T-helper 2 cell (primary cell): ENCODE measurements at places on chromosomes 7 and 10.
A peak's percentile ranks its signal among the peaks of the same experiment; 100 is the strongest.

- DNase-seq: no peak
These were observed 16.4 kb downstream of the LRRC4 start for GRCh38 chr7:128014811-128015210.

DNA sequence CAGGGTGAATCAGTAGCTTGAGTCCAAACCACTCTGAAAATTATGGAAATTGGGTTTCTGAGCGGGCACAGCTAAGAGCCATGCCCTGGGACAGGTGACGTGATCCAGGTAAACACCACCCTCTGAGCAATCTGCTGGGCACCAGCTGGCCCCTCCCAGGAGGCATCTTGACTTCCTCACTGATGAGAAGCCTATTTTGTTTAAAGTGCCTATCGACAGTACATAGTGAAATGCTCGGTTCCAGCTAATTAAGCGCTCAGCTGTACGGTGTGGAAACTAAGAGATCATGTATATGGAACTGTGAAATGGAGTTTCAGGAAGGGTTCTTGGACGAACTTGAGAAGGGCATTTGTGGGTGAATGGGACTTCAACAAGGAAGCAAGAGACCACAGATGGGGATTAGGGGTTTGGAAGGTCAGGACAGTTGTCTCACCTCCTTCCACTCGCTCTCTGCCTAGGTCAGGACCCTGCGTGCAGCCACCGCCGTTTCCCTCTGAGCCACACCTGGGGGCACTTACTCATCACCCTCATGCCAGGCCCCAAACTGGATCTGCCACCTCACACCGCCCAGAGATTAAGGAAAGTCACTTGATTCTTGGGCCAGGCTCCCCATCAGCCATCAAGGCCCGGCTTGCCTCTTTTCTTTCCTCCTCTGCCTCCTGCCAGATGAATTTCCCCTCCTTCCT lies 3.2 kb downstream of the ITPRIP start:
- no peak for DNase-seq

DNA sequence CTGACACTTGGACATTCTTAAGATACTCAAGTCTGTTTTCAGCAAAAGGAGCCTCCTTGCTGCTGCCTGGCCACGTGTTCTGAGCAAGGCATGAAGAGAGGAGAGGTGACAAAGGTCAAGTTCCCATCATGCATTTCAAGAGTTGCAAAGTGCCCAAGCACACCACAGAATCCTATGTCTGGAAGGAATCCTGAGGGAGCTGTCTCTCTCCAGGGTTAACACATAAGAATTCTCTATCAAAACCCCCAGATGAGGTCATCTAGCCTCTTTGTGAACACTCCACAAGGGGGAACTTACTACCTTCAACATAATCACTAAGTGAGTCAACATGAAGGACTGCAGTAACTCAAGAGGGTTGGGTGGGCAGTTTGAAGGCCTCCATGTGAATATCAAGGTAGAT lies 155.5 kb downstream of the RNF216 start:
- DNase-seq: no peak

DNA sequence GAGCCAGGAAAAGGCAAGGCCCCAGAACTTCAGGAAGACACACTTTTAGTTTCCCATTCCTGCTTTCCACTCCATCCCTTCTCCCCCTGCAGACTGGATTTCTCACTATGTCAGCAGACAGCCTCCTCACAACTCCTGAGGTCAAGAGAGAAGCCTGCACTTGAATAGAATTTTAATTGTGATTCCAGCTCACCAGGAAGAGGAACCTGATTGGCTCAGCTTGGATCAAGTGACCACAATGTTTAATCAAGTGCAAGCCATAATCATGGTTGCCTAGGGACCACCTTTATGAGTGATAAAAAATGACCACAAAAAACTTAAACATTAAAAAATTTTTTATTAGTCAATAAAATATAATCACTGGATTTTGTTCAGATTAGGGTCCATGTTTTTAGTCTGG lies 244.7 kb upstream of the RHOBTB1 start:
- DNase-seq: no peak

DNA sequence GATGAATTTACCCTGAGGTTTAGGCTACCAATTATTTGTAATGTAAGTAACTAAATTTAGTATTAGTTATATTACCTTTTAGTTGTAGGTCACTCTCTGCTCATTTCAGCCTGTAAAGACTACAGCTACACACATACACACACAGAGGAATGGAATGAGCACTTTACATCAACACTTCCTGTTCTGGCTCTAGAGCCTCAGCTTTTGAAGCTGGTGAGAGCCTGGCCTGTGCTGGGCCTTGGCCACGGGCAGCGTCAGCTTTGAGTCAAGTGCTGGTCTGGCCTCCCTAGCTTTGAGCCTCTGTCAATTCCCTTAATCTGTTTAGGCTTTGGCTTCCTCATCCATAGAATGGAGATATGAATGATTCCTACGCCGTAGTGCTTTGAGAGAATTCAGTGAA lies 141.7 kb downstream of the EGFR start:
- no peak for DNase-seq

- peak; percentile 85 for DNase-seq
These were observed 147.4 kb upstream of the AGR3 start for GRCh38 chr7:17029150-17029549.

GRCh38 chr7:45967591-45968157 lies 46.6 kb upstream of the IGFBP3 start:
- DNase-seq: no peak

- DNase-seq: no peak
These were observed 72.8 kb upstream of the MTPN start for GRCh38 chr7:136049818-136050461.

- DNase-seq: no peak
These were observed 23.2 kb downstream of the RNF216 start for GRCh38 chr7:5758286-5758685.

GRCh38 chr10:128854204-128854603 lies 612.8 kb upstream of the MGMT start:
- no peak for DNase-seq

GRCh38 chr7:33678569-33679335 lies 226.6 kb upstream of the BMPER start:
- DNase-seq: no peak

DNA sequence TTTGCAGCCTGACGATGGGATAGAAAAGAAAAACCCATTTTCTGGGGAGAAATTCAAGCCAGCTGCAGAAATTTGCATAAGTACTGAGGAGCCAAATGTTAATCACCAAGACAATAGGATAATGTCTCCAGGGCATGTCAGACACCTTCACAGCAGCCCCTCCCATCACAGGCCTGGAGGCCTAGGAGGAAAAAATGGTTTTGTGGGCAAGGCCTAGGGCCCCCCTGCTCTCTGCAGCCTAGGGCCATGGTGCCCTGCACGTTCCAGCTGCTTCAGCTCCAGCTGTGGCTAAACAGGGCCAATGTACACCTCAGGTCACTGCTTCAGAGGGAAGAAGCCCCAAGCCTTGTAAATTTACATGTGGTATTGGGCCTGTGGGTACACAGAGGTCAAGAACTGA lies 158.2 kb downstream of the VWC2 start:
- DNase-seq: no peak

GRCh38 chr7:114799628-114800028 lies 122.3 kb upstream of the MDFIC start:
- no peak for DNase-seq

GRCh38 chr7:15836041-15836440 lies 149.6 kb upstream of the MEOX2 start:
- DNase-seq: no peak

DNA sequence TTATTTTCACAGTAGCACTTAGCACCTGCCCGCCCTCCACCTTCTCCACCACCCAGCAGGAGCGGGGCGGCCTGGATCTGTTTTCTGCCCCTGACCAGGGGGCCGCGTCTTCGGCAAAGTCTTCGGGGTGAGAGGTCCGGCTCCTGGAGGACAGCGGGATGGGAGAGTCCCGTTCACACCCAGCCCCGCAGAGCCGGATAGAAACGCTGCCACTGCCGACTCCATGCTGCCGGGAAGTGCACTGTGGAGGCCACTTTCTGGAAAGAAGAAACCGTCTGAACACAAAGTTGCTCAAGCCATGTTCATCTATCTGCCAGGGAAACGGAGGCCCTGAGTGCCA lies 14.5 kb upstream of the ZNF273 start:
- no peak for DNase-seq

GRCh38 chr7:92631850-92632487 lies 41.8 kb upstream of the FAM133B start:
- no peak for DNase-seq

GRCh38 chr7:152527610-152528032 lies 91.8 kb upstream of the KMT2C start:
- DNase-seq: no peak

GRCh38 chr10:79437111-79437814 lies 8.2 kb downstream of the ZCCHC24 start:
- DNase-seq: no peak

DNA sequence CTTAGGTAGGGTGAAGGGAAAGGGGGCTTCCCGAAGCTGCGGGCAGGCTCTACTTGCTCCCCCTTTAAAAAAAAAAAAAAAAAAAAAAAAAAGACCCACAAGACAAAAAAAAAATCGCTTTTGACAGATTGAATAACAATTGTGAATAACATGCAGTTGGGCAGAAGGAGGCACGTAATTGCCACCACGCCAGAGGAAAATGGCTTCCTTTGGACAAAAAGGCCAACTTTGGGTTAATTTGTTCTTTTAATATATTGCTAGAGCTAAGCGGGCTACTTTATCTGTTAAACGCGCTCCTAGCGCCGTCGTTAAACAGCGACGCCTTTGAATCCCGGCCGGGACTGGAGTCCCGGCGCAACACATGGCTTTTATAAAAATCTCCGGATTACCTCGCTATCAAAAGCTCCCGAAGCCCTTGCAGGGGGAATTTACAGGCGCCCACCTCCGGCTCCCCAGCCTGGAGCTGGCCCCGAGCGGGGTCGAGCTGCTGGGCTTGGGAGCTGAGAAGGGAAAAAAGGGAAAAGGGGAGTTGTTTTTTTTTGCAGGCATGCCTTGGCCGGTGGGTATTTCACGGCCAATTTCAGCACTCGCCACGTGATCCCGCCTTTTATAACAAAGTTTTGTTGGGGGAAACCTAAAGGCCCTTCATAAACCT lies 1.2 kb downstream of the HOXA11 start:
- DNase-seq: no peak

DNA sequence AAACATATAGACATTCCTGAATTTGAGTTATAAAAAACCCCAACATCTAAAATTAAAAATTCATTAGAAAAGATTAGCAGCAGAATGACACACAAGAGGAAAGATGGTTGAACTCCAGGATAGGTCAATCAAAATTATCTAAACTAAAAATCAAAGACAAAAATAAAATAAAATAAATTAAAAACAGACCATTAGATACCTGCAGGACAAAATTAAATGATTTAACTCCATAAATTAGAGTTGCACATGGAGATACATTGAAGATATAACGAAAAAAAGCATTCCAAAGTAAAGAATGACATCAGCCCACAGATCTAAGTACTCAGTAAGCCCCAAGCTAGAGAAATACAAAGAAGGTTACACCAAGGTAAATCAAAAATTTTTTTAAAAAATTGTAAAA lies 226.1 kb upstream of the SORCS1 start:
- no peak for DNase-seq

DNA sequence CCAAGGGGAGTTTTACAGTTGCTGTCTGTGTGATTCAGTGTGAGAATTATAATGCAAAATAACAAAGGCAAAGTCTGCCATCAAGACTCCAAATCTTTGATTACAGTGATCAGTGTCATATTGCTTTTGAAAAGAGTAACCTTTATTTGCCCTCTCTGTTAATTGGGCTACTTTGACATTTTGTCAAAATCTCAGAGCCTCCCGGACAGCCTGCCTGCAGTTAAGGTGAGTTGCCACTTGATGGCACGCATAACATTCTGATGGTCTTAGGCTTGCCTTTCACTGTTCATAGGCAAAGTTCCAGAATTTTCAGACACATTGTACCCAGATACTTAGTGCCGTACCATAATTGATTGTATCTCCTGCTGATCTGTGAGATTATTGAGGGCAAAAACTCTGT lies 253.5 kb downstream of the ABCA13 start:
- DNase-seq: no peak

- no peak for DNase-seq
These were observed 780 bp downstream of the PLEKHA8 start for GRCh38 chr7:30028749-30029635.

- DNase-seq: no peak
These were observed 41.4 kb downstream of the HTR7 start for GRCh38 chr10:90816466-90816865.

GRCh38 chr7:96832092-96832662 lies 122.5 kb upstream of the SEM1 start:
- no peak for DNase-seq

GRCh38 chr7:95584769-95585425 lies 11.4 kb downstream of the PDK4 start:
- DNase-seq: no peak

DNA sequence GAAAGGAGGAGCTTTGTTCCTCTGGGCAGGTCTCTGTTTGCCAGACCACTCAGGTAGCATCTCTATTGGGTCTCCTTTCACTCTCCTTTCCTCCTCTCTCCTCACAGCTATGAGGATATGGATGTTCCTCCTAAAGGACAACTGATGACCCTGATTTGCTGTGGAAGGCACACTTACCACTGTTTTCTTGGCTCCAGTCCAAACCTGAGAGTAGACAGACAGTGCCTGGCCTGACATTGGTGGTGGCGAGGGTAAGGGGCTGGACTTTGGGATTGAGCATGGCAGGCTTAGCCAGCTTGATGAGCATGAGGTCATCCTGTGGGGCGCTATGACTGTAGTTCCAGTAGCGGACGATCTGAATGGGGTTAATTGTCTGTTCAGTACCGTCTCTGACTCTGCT lies 3.6 kb downstream of the PRSS37 start:
- no peak for DNase-seq

- no peak for DNase-seq
These were observed 23.5 kb downstream of the VKORC1L1 start for GRCh38 chr7:65896279-65896870.
